T-helper 1 cell (primary cell): ENCODE measurements at places on chromosomes 2 and 18.

DNA sequence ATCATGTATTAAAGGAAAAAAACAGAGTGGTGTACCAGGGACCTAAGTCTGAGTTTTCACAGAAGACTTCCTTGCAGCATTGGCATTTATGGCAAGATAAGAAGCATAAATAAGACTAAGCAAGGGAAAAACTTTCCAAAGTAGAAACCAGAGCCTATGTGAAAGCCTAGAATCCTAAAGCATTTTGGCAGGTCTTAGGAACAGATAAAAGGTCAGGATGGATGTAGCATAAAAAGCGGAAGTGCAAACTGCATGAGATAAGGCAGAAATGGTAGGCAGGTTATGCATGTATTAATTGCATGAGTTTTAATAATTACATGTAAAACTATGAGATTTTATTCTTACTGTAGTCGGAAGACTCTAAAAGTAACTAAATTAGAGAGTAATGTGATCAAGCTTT is 596.5 kb downstream of the SUCLG1 start:
- DNase-seq, result no peak

GRCh38 chr2:229798446-229799155 is 84.2 kb upstream of the DNER start:
- DNase-seq, result no peak

DNA sequence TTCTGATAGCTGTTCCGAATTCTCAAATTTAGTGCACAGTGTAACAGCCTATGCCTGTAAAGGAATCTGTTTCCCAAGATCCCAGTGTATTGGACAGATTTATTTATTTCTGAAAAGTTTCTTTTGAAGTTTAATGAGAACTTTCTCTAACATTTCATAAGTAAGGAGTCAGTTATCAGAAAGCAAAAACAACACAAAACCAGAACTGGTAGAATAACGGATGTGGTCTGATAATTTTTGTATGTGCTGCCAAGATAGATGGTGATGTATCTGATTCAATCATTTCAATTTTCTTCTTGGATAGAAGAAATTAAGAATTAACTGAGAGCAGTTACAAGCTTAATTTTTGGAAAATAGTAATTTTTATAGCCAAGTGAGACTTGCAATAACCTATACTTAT is 374.3 kb downstream of the SOCS6 start:
- DNase-seq, result no peak

- no peak for DNase-seq
Measured at GRCh38 chr2:72815655-72816278, 10.1 kb downstream of the EXOC6B start.

DNA sequence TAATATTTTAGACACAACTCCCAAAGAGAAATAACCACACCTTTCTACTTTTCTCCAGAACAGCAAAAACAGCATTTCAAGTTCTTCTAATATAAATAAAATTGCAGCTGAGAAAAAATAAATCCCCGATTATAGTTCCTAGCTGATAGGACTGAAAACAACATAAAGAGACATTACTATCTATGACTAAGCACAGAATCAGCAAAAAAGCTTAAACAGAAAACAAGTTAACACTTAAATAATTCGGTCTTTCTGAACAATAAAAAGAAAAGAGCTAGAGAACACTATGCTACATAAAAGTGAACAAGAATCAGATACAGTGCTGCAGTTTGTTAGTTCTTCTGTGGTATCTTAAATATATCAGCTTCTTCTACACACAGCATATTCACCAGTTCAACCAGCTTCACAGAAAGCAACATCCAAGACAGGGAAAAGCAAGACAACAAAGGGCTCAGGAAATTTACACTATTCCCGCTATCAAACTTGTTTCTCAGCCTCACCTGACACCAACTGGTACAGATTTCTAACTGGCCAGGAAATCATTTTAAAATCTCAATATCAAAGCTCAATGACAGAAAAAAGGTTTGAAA is 28.6 kb downstream of the FEZ2 start:
- DNase-seq, result no peak

DNA sequence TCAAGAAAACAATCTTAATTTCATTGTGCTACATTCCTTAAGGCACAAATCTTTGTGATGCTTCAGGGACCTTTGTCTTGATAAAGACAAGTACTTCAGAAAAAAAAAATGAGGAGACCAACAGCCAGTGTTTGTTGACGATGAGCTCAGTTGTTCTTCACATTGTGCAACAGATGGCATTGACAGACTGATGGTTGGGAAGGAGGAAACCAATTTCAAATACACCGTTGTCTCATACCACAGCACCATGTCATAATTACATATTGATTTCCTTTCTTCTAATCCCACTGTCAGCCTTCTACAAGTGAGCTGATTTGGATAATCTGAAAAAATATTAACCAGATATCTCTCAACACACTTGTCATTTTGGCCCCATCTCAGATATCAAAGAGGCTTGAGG is 53.7 kb upstream of the GRB14 start:
- DNase-seq, result no peak

- no peak for DNase-seq
Measured at GRCh38 chr18:8705238-8705960, at the start of gene MTCL1. MTCL1 (plus strand) TSS chr18:8705556; CDS start chr18:8705661, 105 bp downstream.

DNA sequence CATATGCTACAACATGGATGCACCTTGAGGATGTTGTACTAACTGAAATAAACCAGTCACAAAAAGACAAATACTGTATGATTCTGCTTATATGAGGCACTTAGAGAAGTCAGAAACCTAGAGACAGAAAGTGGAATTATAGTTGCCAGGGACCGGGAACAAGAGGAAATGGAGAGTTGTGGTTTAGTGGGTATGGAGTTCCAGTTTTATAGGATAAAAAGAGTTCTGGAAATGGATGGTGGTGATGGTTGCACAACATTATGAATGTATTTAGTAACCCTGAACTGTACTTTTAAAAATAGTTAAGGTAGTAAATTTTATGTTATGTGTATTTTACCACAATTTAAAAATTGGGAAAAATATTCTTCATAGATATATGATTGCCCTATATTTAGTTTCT is 97.7 kb downstream of the DPP4 start:
- DNase-seq, result no peak
